ENCODE measurements at places on chromosomes 16 and 17. TPM values are rescaled to one million over a fixed set of nuclear protein-coding genes. Genes with fewer than 3 reads are reported as not detected.
A peak's percentile ranks its signal among the peaks of the same experiment; 100 is the strongest.

GRCh38 chr17:49565948-49566491 lies 9.7 kb upstream of the NXPH3 start:
- DNase-seq, result peak; percentile 85

NKD1 gene
- 27.8 TPM for total RNA-seq

HSD17B1 gene
- total RNA-seq, result 3.6 TPM

- no peak for DNase-seq
These were observed 20.2 kb downstream of the HIGD1B start for GRCh38 chr17:44867841-44868240.

DNA sequence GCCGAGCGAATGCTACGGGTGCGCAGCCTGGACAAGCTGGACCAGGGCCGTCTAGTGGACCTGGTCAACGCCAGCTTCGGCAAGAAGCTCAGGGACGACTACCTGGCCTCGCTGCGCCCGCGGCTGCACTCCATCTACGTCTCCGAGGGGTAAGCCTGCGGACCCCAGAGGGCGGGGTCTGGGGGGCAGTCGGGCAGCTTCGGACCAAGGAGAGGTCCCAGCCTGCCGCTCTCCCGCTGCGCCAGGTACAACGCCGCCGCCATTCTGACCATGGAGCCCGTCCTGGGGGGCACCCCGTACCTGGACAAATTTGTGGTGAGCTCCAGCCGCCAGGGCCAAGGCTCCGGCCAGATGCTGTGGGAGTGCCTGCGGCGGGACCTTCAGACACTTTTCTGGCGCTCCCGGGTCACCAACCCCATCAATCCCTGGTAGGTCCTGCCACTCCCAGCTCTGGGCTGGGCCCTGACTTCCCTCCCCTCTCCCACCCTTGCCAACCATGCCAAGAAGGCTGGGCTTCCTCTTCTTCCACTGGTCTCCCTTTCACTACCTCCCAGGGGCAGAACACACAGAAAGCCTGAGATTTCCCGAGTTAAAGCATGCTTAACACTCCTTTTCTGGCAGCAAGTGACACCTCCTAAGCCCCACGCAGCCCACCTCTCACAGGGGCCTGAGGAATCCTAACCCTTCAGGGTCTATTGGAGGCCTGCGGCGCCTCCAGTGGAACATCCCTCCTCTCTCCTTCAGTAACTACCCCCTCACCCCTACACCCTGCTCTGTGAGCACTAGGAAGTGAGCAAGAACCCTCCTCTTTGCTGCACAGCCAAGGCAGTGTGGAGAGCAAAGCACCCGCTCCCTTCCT lies 3.2 kb downstream of the NAGS start:
- DNase-seq, result no peak

KRTAP2-2 gene
- total RNA-seq, result not detected

All from ureter (tissue), 1 donor.